Gastroesophageal sphincter (tissue), 4 donors: ENCODE measurements at places on chromosomes 4 and X. TPM values are rescaled to one million over a fixed set of nuclear protein-coding genes. Genes with fewer than 3 reads are reported as not detected.

GRCh38 chrX:107730991-107731766, 44.4 kb downstream of the TSC22D3 start:
- no peak for ATAC-seq

The TKTL1 gene
- total RNA-seq, result not detected

DNA sequence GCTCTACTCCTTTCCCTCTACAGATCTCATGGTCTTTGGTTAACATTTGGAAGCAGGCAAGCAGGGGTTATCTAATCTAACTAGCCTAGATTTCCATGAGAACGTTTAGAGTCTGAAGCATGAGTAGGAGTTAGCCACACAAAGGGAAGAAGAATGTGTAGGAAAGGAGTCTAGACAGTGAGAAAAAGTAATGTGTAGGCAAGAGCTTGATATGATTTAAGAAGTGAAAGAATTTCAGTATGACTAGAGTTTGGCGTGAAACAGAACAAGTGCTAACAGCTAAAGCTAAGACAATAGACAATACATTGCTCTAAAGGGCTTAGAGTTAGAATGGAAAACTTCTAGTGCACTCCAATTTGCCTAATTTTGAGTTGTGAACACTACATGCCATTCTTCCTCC, 10.8 kb downstream of the CXCL8 start:
- no peak for ATAC-seq

The FDCSP gene
- total RNA-seq, result 19.1 TPM
